Cortex of kidney (tissue), 1 donor: ENCODE measurements at places on chromosomes 3 and 15.

DNA sequence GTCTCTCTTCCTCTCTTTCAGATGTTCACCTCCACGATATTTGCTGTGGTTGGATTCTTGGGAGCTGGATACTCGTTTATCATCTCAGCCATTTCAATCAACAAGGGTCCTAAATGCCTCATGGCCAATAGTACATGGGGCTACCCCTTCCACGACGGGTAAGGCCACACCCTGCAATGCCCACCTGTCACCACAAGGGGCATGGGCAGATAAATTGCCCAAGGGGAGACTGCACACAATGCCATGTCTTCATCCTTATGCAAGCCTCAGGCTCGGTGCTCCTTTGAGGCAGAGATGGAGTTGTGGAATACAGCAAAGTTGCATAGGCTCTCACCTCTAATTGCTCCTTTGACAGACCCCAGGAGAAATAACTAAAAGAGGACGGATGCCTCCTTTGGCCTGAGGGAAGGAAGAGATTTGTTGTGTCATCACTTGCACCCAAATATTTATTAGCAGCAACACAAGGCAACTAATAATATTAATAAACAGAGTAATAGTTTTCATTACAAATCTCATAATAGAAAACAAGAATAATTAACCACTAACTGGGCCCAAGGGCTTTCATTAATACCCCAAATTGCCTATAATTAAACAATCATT, 13.2 kb downstream of the TM4SF4 start:
- no peak for DNase-seq

- DNase-seq: no peak
These were observed 466.9 kb upstream of the MDFIC2 start for GRCh38 chr3:70779296-70779695.

GRCh38 chr3:17195192-17195611, 310.4 kb downstream of the PLCL2 start:
- DNase-seq: no peak

DNA sequence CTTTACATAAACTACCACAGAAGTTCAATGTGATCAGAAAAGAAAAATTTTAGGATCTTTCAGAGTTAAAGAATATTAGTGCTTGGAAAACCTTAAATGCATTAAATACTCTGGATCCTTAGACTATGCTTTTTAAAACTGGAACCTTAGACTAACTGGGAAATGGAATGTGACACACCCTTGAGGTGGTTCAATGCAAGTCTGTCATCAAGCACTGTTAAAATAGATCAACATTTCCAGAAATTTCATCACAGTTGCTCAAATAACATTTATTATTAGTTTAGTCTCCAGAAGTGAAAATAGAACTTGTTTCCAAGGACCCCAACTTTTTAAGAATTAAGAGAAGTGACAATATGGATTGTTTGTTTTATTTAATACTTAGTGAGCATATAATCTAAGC, 71.8 kb downstream of the GAP43 start:
- DNase-seq: no peak

- no peak for DNase-seq
These were observed 18.9 kb downstream of the CX3CR1 start for GRCh38 chr3:39260957-39261356.

DNA sequence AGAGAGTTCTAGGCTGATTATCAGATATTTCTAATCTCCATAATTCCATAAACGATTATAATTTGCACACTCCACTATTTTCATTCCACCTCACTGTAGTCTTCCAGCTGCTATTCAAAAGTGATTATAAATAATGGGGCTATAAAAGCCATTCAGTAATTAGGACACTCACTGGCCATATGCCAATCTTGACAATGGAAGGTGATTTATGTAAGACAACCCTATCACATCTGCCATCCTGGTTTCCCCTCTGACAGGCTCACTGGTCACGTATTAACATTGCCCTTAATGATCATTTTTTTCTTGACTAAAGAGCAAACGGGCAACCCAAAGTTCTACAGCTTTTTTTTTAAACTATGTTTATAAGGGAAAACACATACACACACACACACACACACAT, 402.4 kb downstream of the MAGI1 start:
- DNase-seq: no peak

DNA sequence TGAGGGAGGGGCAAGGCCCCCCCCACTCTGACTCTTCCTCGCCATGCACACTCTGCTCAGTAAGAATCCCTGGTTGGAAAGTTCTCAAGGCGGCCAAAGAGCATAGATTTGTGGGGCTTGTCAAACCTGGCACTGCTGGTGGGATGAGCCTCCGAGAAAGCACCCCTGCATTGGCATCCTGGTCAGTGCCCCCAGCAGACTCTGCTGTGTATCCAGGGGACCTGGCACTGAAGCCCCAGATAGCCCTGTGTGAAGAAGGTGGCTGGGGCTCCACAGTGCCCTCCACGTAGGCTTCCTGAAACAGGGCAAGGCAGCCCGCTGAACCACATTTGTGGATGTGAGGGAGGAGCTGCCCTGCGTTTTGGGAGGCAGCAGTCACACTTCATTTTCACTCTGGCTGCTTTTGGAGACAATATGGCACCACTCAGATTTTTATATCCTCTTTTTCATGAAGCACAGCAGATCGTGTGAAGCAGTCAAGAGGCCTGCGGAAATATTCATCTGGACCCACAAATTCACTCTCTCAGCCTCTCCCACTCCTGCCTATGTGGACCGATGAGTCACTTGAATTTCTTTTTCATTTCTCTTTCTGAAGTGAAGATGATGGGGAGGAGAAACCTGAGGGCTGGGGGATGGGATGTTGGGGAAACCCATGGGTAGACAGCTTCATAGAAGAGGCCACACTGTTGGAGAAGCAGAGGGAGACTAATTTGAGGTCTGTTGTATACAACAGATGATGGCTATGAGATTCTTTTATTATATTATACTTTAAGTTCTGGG, 88.7 kb upstream of the BCL6 start:
- no peak for DNase-seq

DNA sequence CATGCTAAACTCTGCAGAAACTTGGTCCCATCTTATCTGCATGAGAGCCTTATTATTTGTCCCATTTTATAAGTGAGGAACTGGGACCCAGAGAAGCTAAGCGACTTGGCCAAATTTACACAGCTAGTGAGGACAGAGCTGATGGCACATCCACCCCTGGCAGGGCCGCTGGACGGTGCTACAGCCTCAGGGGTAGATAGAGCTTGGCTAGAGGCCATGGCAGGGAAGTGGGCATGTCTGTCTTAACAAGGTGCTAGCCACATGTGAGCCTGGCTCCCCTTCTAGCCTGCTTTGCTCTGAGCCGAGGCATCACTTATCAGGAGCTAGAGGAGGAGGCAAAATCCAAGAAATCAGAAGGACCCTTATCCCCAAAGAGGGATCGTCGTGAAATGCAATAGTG, 36.7 kb upstream of the SYNM start:
- no peak for DNase-seq

- no peak for DNase-seq
These were observed 20.3 kb upstream of the PPP4R2 start for GRCh38 chr3:72976281-72976741.

DNA sequence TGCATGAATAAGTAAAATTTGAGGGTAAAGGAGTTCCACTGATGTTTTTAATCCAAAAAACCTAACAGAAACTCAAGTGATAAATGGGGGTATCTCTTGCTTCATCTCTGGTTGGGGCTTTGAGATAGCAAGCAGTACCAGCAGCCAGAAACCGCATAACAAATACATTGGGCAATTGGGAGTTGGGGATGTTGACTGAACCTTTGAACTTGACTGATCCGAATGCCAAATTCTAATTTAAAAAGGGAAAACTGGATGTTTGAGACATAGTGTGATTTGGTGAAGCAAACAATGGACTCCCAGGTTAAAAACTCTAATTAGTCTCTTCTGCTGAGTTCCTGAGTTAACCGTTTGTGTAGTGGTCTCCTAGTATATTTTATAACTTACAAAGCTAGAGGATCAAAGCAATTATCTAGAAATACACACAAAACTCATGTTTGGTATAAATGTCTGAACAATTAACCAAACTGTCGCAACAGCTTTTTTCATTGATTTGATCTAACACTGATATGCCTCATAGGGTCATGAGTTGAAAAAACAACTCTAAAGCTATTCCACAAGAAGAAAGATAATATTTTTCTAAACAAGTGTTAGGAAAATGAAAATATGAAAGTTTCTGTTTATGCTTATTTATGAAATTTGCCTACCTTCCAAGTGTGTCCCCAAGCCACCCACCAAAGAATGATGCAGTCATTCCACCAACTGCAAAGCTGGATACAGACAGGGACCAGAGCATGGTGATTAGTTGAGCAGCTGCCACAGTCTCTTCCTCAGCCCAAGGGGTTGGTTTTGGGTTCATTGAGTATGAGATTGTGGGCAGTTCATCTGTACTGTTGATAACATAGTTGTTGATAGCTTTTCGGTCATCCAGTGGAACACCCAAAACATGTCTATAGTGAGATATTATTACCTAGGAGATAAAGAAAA, 12.4 kb downstream of the SLC2A2 start:
- DNase-seq: no peak

DNA sequence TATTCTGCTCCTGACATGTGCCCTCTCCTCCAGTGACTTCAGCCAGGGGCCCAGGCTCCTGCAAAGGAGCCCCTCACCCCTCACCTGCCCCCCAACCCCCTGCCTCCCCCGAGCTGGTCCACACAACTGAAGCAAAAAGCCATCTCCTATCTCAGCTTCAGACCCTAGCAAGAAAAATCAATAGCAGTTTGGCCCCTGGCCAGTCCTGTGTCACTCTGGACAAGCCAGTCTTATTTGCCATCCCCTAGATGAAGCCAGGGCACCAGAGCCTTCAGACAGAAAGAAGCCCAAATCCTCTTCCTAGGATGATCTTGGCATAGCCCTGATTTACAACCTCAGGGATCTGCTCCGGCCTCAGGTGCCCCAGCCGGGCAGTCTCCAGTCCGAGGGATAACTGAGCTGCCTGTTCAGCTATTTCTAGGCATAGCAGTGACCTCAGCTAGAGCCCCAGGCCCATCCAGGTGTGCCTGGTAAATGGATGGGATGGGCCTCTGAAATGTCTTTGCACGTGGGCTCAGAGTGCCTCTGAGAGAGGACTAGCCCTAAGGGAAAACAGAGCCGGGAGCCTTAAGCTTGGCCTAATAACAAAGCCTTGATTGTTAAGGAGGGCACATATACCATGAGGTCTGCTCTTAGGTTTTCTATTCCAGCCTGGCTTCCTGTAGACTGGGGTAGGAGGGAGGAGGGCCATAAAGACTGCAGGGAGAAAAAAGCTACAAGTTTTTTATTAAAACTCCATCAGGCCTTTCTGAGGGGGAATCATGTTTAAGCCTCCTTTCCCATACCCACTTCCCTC, 242.0 kb downstream of the SHQ1 start:
- DNase-seq: no peak

GRCh38 chr3:98012979-98013378, 22.1 kb downstream of the GABRR3 start:
- no peak for DNase-seq

DNA sequence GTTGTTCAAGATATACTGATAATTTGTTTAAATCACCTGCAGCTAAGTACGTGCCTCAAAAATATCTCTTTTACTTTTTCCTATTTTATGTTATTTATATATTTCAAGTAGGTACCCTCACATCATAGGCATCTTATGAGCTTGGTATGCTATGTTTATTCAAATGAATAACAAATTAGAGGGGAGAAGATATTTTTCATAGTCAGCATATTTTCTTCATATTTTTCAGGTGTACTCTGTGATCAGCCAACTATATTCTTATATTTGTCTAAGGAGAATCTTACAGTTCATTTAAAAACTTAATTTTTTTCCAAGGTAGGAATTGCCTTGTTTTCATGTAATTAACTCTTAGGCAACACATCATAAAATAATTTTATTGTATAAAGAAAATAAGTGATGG, 421.1 kb upstream of the GRM7 start:
- DNase-seq: no peak

GRCh38 chr3:167521006-167521355, 47.1 kb upstream of the SERPINI2 start:
- no peak for DNase-seq

- DNase-seq: no peak
These were observed 13.1 kb downstream of the CCR5AS start for GRCh38 chr3:46393554-46394434.

GRCh38 chr3:108208831-108209230, 13.4 kb downstream of the IFT57 start:
- DNase-seq: no peak

GRCh38 chr3:58577269-58577821, at the start of gene FAM107A:
Gene FAM107A (minus strand): TSS chr3:58577391. CDS start chr3:58569860, 7,531 bp downstream.
- no peak for DNase-seq

GRCh38 chr15:101107625-101108460, 144.0 kb downstream of the CHSY1 start:
- DNase-seq: no peak

GRCh38 chr3:181358562-181358961, 353.2 kb upstream of the SOX2 start:
- no peak for DNase-seq

- no peak for DNase-seq
These were observed 34.5 kb downstream of the PLA2G4D start for GRCh38 chr15:42059661-42060476.

DNA sequence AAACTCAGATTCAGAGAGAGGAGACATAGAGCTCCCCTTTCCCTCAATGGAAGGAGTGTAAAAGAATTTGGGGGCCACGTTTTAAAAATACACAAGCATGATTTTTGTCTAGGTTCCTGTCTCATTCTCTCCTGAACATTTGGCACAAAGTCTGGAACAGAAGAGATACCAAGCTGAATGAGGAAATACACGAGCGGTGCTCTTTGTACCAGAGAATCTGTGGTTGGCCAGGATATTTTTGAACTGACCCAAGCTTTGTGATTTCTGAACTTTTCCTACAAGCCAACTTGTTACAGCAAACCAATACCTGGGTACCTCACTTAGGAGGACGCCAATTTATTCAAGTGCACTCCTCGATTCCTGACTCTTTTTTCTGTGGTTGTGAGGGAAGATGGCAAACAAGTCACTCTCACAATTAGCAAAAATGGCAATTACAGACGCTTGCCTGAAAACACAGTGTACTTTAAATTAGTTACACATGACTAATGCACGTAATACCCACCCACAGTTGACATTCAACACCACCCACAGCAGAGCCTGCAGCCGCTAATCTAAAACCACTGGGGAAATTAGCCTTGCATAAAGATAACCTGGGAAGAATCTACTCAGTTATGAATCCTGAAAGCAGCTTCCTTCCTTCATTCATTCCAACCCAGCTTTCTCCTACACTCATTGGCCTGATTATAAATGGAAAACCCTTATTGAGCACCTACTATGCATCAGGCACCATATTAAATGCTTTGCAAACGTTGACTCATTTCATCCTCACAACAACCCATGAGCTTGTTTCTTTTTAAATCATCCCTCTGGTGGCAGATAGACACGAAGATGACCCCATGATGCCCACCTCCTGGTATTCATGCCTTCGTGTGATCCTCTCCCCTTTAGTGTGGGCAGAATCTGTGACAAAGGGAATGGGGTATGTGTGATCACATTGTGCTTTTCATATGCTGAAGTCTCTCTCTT, 293.5 kb downstream of the KBTBD8 start:
- DNase-seq: no peak

GRCh38 chr3:69309814-69310213, 76.1 kb downstream of the FRMD4B start:
- no peak for DNase-seq

GRCh38 chr15:88174571-88174970, 82.0 kb downstream of the NTRK3 start:
- no peak for DNase-seq

GRCh38 chr3:12914088-12914487, 72.7 kb upstream of the RPL32 start:
- DNase-seq: no peak

GRCh38 chr3:155031186-155031585, 48.9 kb upstream of the MME start:
- no peak for DNase-seq
